Astrocyte of the hippocampus (primary cell): ENCODE measurements at places on chromosomes 7 and 10.

DNA sequence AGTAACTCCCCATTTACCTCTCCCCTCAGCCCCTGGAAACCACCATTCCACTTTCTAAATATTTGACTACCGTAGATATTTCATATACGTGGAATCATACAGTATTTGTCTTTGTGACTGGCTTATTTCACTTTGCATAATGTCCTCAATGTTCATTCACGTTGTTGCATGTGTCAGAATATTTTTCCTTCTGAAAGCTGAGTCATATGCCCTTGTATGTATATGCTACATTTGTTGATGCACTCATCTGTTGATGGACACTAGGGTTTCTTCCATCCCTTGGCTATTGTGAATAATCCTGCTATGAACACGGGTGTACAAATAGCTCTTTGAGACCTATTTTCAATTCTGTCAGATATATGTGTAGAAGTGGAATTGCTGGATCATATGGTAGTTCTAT is 25.8 kb upstream of the TSPAN13 start:
- DNase-seq, result no peak

DNA sequence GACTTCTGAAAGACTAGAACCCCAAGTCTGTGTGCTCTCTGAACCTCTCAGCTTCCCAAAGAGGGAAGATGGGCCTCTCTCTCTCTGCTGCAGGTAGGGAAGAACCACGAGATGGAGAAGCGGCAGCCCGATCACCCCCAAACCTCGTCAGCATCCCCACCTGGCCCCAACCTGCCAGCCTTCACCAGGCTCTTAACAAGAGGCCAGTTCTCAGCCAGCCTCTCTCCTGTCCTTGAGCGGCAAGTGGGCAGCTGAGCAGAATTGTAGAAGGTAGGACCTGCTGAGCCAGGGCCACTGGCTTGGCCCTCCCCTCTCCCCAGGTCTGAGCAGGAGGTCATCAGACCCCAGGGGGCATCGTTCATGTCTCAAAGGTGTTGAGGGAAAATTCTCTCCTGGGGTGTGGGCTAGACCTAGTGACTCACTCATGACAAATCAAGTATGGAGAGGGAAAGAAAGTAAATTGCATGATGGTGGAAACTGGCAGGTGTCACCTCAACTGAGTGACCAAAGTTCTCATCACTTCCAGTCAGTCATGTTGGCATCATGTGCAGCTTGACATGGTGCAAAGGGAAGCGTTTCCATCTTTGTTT is 92.0 kb upstream of the GPR26 start:
- no peak for DNase-seq

DNA sequence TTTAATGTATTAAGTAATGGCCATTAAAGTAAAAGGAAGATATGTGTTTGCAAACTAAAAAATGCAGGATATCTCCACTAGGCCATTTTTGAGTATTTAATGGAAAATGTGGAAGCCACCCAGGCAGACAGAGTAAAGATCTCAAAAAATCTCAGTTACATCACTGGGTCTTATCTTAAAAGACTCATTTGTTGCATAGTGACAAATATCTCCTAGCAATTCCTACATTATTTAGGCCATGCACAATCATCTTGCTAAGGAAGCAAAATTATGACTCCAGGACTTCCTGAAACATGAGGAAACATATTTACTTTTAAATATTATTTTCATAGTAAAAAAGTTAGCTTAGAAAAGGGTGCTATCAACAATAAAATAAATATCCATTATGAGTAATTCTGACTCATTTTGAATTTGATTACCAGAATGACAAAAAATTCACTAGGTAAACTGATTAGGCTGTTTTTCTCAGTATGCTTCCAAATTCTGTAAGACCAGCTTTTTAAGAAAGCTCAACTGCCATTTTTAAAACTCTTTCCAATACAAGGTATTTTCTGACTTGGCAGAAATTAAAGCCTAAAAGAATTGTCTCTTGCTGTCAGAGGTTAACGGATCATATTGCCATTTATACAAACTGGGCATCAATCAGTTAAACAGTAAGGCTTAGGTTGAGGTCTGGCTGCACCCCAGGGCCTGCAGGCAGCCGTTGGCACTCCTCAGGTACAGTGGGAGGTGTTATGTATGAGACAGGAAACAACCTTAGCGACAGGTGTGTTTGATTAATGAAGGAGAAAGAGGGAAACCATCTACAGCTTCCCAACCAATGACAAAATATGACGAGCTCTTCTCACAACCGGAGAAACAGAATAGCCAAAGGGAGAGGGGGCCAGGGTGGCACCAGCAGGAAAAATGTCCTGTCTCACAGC is 31.8 kb downstream of the PCLO start:
- no peak for DNase-seq

- DNase-seq, result peak; percentile 61
Observed at GRCh38 chr7:92763636-92764423, 72.5 kb downstream of the CDK6 start.

DNA sequence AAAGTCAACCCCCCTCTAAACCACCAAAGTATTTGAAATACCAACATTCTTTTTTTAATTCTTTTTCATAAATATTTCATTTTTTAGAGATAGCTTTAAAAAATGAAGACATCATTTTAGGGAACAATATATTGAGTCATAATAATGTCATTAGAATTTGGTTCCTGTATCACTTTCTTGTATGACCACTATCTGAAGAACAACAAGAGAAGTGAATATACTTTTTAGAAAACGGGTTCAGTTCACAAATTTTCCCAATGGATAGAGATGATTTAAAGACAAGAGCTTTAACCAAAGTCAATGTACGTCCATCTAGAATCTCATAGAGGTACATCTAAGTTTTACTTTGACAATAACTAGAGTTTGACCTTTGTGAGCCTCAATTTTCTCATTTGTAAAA is 48.2 kb downstream of the CUBN start:
- no peak for DNase-seq

DNA sequence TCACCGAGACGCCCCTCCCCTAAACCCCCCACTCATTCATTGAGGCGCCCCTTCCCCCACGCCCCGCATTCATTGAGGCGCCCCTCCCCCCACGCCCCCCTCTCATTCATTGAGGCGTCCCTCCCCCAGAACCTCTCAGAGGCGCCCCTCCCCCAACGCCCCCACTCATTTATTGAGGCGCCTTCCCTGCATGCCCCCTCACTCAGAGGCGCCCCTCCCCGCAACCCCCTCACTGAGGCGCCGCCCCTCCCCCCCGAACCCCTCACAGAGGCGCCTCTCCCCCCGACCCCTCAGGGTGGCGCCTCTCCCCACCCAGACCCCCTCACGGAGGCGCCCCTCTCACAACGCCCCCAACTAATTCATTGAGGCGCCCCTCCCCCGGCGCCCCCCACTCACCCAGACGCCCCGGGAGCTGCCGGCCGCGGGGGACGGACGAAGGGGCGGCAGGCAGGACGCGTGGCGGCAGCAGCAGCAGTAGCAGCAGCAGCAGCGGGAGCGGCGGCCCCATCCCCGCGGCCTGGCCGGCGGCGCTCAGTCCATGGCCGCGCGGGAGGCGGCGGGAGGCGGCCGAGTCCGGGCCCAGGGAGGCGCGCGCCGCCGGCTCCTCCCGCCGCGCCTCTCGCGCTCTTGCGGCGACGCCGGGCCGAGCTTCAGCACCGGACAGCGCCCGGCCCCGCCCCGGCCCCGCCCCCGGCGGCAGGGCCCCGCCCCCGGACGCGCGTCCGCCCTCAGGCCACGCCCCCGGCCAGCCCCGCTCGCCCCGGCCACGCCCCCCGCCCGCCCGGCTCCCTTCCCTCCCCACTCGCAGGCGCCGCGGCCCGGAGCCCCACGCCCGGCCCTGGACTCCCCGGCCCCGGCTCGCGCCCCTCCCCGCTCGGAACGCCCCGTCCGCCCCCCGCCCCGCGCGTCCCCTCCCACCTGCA is at the start of gene PTPRN2:
PTPRN2 (minus strand) TSS at position 662 of the 923 bp plus-strand sequence.
- DNase-seq, result peak; percentile 90

GRCh38 chr10:83734278-83734677 is 405.0 kb upstream of the GHITM start:
- no peak for DNase-seq

GRCh38 chr7:152072421-152072820 is 46.9 kb downstream of the GALNT11 start:
- no peak for DNase-seq

DNA sequence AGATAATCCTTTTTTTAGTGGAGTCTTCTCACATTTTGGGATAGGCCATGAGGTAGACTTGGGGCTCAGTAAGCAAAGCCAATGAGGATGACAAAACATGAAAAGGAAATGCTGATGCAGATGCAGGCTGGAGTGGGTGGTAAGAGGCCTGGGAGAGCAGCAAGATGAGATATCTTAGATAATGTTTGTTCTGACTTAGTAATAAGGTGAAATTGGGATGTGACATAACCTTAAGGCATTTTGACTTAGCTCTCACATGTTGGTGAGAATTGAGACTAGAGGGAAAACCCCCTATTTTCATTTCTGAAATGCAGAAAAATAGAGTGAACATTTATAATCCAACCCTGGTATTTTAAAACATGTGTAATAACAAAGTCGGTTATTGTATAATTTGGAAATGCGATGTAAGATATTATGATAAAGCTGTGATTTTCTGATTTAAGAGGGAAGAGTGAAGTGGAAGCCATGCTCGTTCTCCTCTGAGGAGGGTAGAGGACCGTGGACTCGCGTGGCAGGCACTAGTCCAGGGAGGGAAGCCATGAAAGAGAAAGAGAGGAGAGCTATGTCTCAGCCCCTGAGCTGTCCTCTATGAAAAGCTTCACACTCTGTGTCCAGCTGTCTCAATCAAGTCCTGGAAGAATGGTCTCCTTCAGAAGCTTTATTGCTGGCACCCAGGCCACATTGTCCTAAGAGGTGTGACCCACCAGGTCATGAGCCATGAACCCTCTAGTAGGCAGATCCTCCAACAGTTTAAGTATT is 57.3 kb downstream of the ST7 start:
- no peak for DNase-seq

DNA sequence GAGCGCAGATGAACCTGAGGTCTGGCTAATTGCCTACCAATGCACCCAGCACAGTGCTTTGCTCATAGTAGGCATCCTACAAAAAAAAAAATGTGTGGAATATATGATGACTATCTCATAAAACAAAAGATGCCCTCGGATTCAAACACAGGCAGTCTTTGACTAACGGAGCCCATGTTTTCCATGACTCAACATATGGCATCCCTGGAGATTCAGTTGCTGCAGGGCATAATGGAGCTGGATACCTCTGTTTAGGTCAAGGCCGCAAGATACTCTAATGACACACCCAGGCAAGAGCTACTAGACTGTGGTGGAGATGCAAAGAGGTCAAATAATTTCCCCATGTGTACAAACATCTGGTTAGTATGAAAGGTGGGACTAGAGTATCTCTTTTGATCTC is 16.3 kb downstream of the CUBN start:
- DNase-seq, result no peak

DNA sequence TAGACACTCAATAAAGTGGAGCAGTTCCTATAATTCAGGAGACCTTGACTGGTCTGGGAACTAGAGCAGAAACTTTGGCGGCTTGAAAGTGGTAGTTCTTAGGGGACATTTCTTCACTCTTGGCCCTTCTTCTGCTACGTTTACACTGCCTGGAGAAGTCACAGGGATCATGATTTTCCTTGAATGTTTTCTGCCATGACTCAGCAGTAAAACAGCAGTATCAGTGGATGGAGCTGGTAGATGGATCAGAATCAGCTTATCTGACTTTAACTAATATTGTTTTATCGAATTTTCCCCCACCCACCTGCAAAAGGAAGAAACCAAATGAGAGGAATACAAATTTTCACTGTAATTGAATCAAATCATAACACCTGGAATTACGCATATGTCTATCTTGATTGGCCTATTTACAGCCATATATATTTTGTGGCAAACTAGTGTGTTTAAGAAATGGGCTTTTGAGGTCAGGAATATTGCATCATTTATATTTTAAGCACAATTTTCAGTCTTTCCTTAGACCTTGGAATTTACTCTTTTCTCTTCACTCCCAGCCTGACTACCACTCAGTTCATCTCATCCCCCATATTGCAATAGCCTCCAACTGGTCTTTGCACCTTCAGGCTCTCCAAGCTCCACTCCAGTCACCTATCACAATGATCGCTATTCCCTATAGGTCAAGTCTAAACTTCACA is 14.9 kb upstream of the DLX5 start:
- DNase-seq, result no peak

DNA sequence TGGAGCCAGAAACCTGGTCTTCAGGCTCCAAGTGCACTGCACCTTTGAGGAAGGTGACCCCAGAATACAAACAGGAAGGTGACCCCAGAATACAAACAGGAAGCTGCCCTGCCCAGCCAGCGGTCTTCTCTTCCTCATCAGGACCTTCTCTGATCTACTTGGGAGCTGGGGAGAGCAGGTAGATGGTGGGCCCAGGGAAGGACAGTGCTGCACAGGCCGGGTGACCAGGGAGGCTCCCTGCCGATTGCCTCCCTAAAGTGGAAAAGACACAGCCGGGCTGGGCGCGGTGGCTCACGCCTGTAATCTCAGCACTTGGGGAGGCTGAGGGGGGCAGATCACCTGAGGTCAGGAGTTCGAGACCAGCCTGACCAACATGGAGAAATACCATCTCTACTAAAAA is 151.8 kb upstream of the CHST15 start:
- DNase-seq, result no peak

DNA sequence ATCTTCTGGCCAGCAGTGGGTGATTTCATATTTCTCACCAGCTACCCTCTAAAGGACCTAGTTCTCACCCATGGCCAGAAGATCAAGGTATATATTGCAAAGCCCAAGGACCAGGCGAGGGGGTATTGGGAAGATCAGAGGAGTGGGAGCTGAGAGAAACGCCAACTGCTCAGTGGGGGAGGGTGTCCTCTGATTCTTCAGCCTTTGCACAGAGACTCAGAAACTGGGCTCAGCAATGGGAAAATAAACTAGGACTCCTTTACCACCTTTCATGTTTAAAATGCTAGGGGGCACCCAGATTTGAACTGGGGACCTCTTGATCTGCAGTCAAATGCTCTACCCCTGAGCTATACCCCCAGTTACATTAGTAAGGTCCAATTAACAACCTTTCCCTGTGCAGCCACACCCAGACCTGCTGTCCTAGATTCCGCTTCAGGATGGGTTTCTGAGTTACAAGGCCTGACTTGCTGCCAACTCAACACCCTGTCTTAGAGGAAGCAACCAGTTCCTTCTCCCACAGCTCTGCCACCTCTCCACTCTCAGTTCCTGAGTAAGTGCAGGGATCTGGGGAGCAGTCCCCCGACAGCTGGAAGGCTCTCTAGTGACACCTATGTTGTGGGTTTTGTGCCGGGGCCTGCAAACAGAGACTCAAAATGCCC is 93.5 kb downstream of the ZNF783 start:
- DNase-seq, result no peak
